Immature natural killer cell (primary cell): ENCODE measurements at places on chromosomes 6 and 20. TPM values are rescaled to one million over a fixed set of nuclear protein-coding genes. Genes with fewer than 3 reads are reported as not detected.
A peak's percentile ranks its signal among the peaks of the same experiment; 100 is the strongest.

DNA sequence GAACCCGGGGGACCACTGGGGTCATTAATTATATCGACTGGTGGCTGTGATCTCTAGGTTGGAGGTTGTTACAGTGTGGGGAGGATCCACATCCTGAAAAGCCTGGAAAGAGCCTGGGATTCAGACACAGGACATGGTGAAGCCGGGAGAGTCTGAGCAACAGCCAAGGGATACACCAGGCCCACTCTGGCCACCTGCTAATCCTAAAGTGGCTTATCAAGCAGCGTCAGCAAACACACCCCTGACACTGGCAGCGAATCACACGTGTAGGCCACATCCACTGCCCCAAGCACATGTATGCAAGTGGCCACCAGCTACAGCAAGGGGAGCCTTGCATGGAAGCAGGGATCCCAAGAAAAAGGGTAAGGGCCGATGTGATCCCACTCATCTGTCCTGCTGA lies 41.0 kb downstream of the GFOD1 start:
- peaks cover 84% of the 10 kb centered on the region for H3K4me1 ChIP-seq
- H3K36me3 ChIP-seq, result peaks cover 16% of the 10 kb centered on the region
- peaks cover 1% of the 10 kb centered on the region for H3K27me3 ChIP-seq
- no peak for DNase-seq
- H3K27ac ChIP-seq, result peak overlapping the region; percentile 88
- H3K4me3 ChIP-seq, result peak overlapping the region; percentile 70

- H3K4me1 ChIP-seq, result no peaks in the 10 kb centered on the region
- H3K27me3 ChIP-seq, result no peaks in the 10 kb centered on the region
- no peak overlapping the region for H3K4me3 ChIP-seq
- H3K27ac ChIP-seq, result no peak overlapping the region
- no peaks in the 10 kb centered on the region for H3K36me3 ChIP-seq
Measured at GRCh38 chr6:79466207-79466834, 70.9 kb downstream of the LCA5 start.

PAX1 gene
- polyA plus RNA-seq, result not detected

ZNF341 gene
- 3.8 TPM for polyA plus RNA-seq

SLC16A10 gene
- polyA plus RNA-seq, result not detected

- no peak for DNase-seq
- H3K4me1 ChIP-seq, result no peaks in the 10 kb centered on the region
- H3K27ac ChIP-seq, result no peak overlapping the region
- H3K4me3 ChIP-seq, result no peak overlapping the region
- peaks cover 1% of the 10 kb centered on the region for H3K27me3 ChIP-seq
Measured at GRCh38 chr20:58765780-58766179, 73.2 kb downstream of the NPEPL1 start.

DNA sequence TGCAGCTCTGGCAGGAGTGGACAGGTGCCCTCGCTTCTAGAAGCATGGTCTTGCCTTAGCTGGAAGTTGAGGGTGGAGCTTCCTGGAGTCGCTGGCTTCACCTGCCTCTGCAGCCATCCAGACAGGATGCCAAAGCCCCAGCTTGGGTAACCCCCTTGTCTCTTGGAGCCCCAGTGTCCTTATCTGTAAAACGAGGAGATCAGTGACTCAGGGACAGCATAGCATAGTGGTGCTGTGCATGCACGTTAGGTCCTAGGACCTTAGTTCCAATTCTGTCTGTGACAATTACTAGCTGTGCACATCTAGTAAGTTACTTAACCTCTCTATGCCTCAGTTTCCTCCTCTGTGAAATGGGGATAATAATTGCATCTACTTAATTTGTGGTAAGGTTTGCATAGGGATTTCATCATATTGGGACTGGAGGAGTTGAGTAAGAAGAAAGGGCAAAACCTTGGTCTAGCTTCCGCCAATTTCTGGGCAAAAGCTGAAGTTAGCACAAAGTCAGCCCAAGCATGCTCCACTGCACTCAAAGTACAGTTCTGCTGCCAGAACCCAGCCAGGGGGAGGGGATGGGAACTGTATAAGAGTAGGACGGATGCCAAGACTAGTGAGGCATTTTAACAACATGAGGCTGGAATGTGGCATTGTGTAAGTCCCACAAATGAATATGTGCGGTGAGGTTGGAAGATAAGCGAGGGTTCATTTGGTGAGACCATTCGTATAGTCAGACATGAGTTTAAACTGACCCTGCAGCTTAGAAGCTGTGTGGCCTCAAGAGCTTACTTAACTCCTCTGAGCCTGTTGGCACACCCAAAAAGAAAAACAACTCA lies 24.5 kb downstream of the TOX2 start:
- no peak overlapping the region for H3K4me3 ChIP-seq
- no peak for DNase-seq
- H3K27ac ChIP-seq, result no peak overlapping the region
- peaks cover 26% of the 10 kb centered on the region for H3K27me3 ChIP-seq

CCN5 gene
- polyA plus RNA-seq, result not detected

GRCh38 chr6:34465531-34466241 lies at the start of gene PACSIN1:
TSS of gene PACSIN1 (plus strand) at chr6:34466076. CDS start at chr6:34526306, 60,230 bp downstream.
- H3K36me3 ChIP-seq, result no peaks in the 10 kb centered on the region
- no peaks in the 10 kb centered on the region for H3K4me1 ChIP-seq
- DNase-seq, result peak; percentile 18

DNA sequence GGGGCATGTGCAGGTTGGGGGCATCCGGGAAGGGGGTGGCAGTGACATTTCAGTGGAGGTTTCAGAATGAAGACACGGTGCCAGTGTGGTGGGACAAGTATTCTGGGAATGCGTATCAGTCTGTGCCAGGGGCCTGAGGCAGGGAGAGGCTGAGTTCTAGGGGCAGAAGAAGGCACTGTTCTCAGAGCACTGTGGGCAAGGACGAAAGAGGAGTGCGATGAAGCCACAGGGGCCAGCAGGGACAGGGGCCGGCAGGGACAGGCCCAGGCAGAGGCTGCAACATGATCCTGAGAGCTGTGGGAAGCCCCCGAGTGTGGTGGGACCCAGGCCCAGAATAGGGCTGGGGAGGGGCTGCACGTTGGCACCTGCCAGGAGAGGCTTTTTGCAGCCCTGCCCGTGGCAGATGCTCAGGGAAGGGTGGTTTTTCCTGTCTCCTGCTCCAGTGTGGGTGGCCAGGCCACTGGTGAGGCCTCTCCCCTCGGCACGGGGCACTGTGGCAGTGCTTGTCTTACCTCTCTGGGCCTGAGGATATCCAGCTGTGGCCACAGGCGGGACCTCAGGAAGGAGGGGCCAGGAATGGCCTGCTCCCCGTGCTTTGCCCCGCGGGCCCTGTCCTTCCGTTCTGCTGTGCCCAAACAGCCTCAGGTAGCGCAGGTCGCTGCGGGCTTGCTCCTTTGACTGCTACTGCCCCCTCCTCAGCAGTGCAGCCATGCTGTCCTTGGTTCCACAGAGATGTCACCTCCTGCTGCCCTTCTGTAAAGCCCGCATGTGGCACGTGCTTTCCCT lies 10.0 kb downstream of the ENTPD6 start:
- H3K27ac ChIP-seq, result no peak overlapping the region
- no peak overlapping the region for H3K4me3 ChIP-seq
- H3K27me3 ChIP-seq, result no peaks in the 10 kb centered on the region
- DNase-seq, result no peak
- H3K36me3 ChIP-seq, result peaks cover 4% of the 10 kb centered on the region

CDSN gene
- polyA plus RNA-seq, result not detected

AGER gene
- 0.25 TPM for polyA plus RNA-seq

GRCh38 chr6:147046141-147046877 lies 157.9 kb upstream of the STXBP5 start:
- no peaks in the 10 kb centered on the region for H3K4me1 ChIP-seq
- no peak for DNase-seq
- H3K36me3 ChIP-seq, result no peaks in the 10 kb centered on the region

DNA sequence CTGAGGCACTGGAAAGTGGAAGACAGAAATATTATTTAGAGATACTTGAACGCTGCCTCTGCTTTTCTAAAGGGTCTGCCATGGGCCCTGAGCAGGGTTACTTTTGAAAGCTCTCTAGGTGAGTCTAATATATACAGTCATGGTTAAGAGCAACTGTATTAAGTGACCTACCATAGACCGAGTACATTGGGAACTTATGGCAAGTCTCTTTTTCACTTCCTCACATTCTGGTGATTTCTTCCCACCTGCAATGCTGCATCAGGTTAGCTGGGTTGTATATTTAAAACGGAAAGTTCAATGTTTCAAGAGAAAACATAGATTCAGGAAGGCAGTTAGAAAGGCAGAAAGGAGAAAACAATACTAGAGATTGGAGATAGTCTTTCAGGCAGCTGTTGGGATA lies 154.7 kb downstream of the PHF3 start:
- no peak overlapping the region for H3K4me3 ChIP-seq
- no peak overlapping the region for H3K27ac ChIP-seq
- H3K36me3 ChIP-seq, result no peaks in the 10 kb centered on the region
- H3K4me1 ChIP-seq, result no peaks in the 10 kb centered on the region
- no peak for DNase-seq

TNFRSF6B gene
- not detected for polyA plus RNA-seq

GRCh38 chr20:63808964-63809674 lies 21.9 kb downstream of the ZBTB46 start:
- peaks cover 4% of the 10 kb centered on the region for H3K27me3 ChIP-seq
- no peak overlapping the region for H3K27ac ChIP-seq
- H3K4me1 ChIP-seq, result no peaks in the 10 kb centered on the region
- no peak overlapping the region for H3K4me3 ChIP-seq
- DNase-seq, result no peak

MYCT1 gene
- not detected for polyA plus RNA-seq

DNA sequence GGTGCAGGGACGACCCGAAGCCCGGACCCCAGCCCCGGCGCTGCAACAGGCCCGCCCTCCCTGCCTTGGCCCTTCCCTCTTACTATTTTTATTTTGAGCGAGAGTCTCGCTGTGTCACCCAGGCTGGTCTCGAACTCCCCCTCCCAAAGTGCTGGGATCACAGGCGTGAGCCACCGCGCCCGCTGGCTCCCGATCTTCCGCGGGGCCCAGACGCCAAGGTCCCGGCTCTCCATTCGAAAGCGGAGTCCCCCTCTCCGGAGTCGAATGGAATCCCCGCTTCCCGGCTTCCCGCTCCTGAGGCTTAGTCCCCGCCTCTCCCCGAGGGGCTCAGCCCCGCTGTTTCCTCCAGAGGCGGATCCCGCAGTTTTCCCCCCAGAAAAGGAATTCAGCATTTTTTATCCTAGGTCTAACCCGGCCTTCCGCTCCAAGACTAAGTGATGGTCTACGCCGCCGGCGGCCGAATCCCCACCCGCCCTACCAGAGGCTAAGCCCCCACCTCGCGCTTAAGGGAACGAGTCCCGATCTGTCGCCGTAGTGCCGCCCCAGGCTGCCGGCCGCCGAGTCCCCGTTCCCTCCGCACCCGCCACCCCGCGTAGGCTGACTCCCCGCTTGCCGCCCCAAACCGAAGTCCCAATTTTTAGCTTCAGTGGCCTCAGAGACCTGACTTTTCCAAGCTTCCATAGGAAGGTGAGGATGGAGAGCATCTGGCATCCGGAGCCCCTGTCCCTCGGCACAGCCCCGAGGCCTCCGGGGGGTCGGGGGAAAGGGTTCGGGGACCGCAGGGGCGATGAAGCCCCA lies 11.5 kb upstream of the TMC2 start:
- H3K4me3 ChIP-seq, result peak overlapping the region; percentile 91
- H3K27me3 ChIP-seq, result peaks cover 4% of the 10 kb centered on the region
- peak overlapping the region; percentile 39 for H3K27ac ChIP-seq
- no peaks in the 10 kb centered on the region for H3K36me3 ChIP-seq

DNA sequence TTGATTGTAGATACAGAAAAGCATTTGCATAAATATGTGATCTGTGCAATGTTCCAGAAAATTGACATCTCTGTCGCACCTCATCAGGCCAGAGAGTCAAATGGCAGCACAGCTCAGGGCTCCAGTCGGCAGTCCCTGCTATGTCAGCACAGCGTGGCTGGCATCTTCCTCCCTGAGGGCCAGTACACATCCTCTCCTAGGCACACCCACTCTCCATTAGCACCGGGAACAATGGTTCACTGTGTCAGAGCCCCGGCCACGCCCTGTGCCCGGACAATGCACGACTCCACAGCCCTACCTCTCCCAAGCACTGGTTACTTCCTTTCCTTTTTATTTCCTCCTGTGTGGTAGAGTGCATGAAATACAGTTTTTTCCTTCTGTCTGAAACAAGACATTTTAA lies 114.9 kb downstream of the FOXC1 start:
- H3K27ac ChIP-seq, result no peak overlapping the region
- no peaks in the 10 kb centered on the region for H3K4me1 ChIP-seq
- peaks cover 22% of the 10 kb centered on the region for H3K36me3 ChIP-seq
- no peaks in the 10 kb centered on the region for H3K27me3 ChIP-seq

DNA sequence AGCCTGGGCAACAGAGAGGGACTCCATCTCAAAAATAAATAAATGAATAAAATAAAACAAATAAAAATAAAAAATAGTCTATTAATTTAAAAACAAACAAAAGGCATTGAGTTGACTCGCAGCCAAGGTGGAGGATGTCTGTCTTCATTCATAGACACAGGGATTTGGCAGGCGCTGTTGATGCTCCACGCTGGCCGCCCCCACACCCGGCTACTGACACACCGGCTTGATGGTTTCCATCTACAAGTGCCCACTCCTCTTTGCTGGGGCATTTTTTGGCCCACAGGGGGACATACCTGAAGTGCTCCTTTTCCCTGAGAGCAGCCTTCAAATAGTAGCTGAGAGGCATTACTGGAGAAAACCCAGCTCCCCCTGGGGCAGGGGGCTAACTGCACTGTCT lies 178.3 kb upstream of the RALGAPA2 start:
- H3K4me3 ChIP-seq, result no peak overlapping the region
- DNase-seq, result no peak
- H3K4me1 ChIP-seq, result no peaks in the 10 kb centered on the region
- H3K27me3 ChIP-seq, result peaks cover 7% of the 10 kb centered on the region
- no peak overlapping the region for H3K27ac ChIP-seq

DNA sequence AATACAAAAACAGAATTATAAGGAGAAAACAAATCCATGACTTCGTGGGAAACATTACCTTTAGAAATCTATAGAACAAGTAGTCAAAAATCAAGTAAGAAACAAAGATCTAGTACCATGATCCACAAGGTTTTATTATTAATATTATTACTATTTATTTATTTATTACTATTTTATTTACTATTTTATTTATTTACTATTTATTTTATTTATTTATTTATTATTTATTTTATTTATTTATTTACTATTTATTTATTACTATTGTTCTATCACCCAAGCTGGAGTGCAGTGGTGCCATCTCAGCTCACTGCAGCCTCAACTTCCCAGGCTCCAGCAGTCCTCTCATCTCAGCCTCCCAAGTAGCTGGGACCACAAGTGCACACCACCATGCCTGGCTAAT lies 13.5 kb upstream of the ELMO2 start:
- peaks cover 1% of the 10 kb centered on the region for H3K27me3 ChIP-seq
- H3K4me3 ChIP-seq, result no peak overlapping the region
- H3K4me1 ChIP-seq, result no peaks in the 10 kb centered on the region
- no peak for DNase-seq
- H3K36me3 ChIP-seq, result peaks cover 3% of the 10 kb centered on the region
- H3K27ac ChIP-seq, result no peak overlapping the region

GRCh38 chr20:44736170-44737021 lies 9.3 kb upstream of the KCNK15 start:
- peak overlapping the region; percentile 23 for H3K27ac ChIP-seq
- peaks cover 4% of the 10 kb centered on the region for H3K27me3 ChIP-seq
- peaks cover 8% of the 10 kb centered on the region for H3K4me1 ChIP-seq
- H3K36me3 ChIP-seq, result no peaks in the 10 kb centered on the region
- peak overlapping the region; percentile 73 for H3K4me3 ChIP-seq
- peak; percentile 29 for DNase-seq
